ENCODE measurements at places on chromosomes 7 and 10.

GRCh38 chr7:151249034-151249731, 689 bp upstream of the SMARCD3 start:
- peak overlapping the region; percentile 29 for H3K4me3 ChIP-seq
- H3K27me3 ChIP-seq, result peaks cover 66% of the 10 kb centered on the region
- H3K4me1 ChIP-seq, result peaks cover 50% of the 10 kb centered on the region

- H3K4me1 ChIP-seq, result peaks cover 2% of the 10 kb centered on the region
- DNase-seq, result no peak
- H3K4me3 ChIP-seq, result no peak overlapping the region
- no peaks in the 10 kb centered on the region for H3K27me3 ChIP-seq
- peaks cover 22% of the 10 kb centered on the region for H3K36me3 ChIP-seq
- H3K27ac ChIP-seq, result no peak overlapping the region
Observed at GRCh38 chr7:1466524-1467271, 7.4 kb upstream of the MICALL2 start.

DNA sequence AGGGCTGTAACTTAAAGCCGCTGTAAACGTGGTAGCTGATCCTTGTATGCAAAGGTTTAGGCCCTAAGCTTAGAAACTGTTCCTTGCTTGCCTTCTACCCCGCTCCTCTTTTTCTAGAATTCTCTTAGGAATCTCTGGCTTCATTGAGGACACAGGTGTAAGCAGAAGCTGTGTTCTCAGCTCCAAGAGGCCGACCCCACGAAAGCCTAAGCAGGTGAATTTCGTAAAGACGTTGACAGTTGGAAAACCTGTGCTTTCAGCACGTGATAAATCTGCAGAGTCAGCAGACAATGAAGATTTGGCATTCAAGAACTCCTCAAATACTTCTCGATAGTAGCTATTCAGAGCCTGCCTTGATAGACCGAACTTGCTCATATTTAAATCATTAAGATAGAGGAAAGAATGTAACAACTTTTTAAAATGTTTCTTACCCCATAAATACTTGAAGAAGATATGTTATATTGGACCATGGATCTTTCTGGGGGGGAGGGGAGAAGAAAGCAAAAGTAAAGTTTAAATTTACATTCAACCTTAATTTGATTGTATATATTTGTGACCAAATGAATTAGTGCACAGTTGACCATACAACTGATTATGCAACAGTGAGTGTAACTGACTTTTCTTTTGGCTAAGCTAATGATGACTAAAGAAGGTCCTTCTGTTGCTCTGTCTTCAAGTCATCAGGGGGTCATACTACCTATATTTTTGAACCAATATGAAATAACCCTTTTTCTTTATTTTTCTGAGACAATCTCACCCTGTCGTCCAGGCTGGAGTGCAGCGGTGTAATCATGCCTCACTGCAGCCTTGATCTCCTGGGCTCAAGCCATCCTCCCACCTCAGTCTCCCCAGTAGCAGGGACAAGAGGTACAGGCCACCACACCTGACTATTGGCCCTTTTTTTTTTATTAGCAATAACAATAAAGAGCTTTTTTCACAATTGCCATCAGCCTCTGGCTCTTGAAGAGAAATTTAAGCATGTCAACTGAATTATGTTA, 1.2 kb upstream of the GDI2 start:
- H3K4me1 ChIP-seq, result peaks cover 36% of the 10 kb centered on the region
- no peak for DNase-seq
- H3K4me3 ChIP-seq, result peak overlapping the region; percentile 74
- H3K36me3 ChIP-seq, result no peaks in the 10 kb centered on the region
- no peaks in the 10 kb centered on the region for H3K27me3 ChIP-seq

DNA sequence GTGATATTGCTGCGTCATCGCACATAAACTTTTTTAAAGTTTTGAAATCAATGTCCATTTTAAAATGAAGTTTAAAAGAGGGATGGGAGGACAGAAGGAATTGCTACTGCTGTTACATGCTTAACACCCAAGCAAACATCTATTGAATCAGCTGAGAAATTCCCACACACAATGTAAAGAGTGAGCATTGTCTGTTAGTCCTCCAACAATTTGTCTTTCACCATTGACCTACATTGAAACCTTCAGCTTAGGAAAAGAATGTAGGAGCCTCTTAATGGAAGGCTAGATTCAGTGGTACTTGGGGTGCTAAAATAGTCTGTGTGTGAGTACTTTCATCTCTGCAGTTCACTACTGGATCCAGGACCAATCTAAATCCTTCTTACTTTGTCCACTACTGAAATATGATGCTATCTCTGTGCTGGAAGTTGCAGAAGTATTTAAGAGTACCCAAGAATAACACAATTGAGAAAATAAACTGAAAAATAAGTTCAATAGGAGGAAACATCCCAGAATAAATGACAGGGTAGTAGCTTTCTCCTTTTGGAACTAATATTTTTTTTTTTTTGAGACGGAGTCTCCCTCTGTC, 23.8 kb upstream of the FBXW4 start:
- no peaks in the 10 kb centered on the region for H3K4me1 ChIP-seq
- no peak overlapping the region for H3K27ac ChIP-seq
- H3K27me3 ChIP-seq, result no peaks in the 10 kb centered on the region
- DNase-seq, result no peak

GRCh38 chr7:41097501-41097900, 605.4 kb downstream of the INHBA start:
- no peak overlapping the region for H3K27ac ChIP-seq
- H3K27me3 ChIP-seq, result no peaks in the 10 kb centered on the region
- no peak overlapping the region for H3K4me3 ChIP-seq
- no peak for DNase-seq
- no peaks in the 10 kb centered on the region for H3K4me1 ChIP-seq

DNA sequence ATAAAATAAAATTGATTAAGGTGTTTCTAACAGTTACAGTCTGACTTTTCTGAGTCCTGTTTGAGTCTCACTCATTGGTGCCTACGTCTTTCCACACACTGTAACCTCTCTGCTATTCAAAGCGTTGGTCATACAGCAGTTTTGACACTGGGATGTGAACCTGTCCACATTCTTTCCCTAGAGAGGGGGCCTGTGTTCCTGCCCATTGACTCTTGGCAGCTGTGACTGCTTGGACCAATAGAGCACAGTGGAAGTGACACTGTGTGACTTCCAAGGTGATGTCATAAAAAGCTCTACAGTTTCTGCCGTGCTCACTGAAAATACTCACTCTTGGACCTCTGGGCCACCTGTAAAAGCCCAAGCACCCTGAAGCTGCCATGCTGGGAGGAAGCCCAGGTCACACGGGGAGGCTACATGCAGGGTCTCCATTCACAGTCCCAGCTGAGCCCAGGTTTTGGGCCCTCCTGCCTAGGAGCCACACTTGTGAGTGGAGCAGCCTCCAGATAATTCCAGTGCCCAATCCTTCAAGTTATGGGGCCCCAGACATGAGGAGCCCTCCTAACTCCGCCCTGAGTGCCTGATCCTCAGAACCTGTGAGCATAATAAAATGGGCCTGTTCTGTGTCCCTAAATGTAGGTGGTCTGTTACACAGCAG, 704 bp upstream of the ANTXRL start:
- H3K27me3 ChIP-seq, result no peaks in the 10 kb centered on the region
- no peak overlapping the region for H3K27ac ChIP-seq
- no peak overlapping the region for H3K4me3 ChIP-seq
- no peaks in the 10 kb centered on the region for H3K36me3 ChIP-seq
- no peak for DNase-seq
- peaks cover 27% of the 10 kb centered on the region for H3K4me1 ChIP-seq

DNA sequence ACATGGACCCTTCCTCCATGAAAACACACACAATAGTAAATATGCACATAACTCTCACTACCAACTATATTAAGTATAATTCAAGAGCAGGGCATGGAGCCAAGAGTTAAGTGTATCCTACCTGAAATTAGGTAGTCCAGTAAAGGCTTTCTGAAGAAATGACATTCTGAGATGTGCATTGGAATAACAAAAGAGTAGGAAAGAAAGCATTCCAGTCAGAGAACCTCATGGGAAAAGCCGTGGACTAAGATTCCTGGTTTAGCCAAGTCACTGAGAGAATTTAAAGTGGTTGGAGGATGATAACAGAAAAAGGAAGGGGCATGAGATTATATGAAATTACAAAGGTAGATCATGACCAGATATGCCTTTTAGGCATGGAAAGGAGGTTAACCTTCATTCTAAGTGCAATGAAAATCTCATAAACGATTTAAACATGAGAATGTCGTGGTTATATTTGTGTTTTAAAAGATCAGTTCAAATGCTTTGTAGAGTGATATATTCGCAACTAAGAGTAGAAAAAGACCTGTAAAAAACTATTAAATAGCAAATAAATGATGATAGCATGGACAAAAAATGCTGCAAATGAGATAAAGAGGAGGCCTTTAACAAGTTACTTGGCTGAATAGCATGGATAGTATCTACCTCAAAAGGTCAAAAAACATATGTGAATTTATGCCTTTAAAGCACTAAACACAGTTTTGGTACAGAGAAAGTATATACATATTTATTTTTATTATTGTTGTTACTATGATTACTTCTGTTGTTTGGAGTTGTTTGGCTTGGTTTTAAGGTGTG, 767.4 kb upstream of the GHITM start:
- H3K27ac ChIP-seq, result no peak overlapping the region
- H3K4me1 ChIP-seq, result no peaks in the 10 kb centered on the region
- no peak for DNase-seq
- no peaks in the 10 kb centered on the region for H3K27me3 ChIP-seq
- H3K4me3 ChIP-seq, result no peak overlapping the region
- no peaks in the 10 kb centered on the region for H3K36me3 ChIP-seq

DNA sequence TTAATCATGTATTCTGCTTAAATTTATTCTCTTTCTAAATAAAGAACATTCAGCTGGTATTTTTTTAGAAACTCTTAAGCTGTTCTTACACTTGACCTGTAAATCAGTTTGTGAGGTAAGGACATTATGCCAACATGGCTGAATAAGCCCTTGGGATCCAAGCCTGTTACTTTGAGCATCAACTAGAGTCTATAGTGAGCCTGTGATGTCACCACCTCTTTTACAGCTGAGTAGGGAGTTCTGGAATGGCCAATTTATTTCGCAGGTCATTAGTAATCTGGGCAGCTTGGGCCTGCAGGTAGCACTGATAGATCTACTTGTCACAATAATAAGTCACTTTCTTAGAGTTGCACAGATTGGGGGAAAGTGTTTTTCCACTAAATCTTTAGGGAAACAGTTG, 915.2 kb upstream of the MBL2 start:
- no peaks in the 10 kb centered on the region for H3K36me3 ChIP-seq
- H3K27me3 ChIP-seq, result no peaks in the 10 kb centered on the region
- no peak for DNase-seq
- no peak overlapping the region for H3K27ac ChIP-seq
- no peak overlapping the region for H3K4me3 ChIP-seq
- no peaks in the 10 kb centered on the region for H3K4me1 ChIP-seq

DNA sequence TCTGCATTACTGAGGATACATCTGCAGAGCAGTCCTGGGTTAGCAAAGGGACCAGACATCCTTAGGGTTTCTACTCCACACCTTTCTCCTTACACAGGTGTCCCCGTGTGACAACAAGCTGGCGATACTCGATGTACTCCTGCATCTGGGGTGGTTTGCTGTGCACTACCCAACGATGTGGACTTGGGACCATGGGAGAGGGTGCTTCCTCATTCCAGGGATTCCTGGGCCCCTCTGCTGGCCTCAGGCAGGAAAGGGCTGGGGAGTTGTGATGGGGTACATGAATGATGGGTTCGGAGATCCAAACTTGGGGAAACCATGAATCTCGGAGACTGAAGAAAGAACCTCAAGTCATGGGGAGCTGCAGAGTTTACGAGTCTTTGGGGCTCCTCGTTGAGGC, 179.6 kb upstream of the GALNT17 start:
- no peak overlapping the region for H3K4me3 ChIP-seq
- H3K36me3 ChIP-seq, result no peaks in the 10 kb centered on the region
- H3K27ac ChIP-seq, result no peak overlapping the region

DNA sequence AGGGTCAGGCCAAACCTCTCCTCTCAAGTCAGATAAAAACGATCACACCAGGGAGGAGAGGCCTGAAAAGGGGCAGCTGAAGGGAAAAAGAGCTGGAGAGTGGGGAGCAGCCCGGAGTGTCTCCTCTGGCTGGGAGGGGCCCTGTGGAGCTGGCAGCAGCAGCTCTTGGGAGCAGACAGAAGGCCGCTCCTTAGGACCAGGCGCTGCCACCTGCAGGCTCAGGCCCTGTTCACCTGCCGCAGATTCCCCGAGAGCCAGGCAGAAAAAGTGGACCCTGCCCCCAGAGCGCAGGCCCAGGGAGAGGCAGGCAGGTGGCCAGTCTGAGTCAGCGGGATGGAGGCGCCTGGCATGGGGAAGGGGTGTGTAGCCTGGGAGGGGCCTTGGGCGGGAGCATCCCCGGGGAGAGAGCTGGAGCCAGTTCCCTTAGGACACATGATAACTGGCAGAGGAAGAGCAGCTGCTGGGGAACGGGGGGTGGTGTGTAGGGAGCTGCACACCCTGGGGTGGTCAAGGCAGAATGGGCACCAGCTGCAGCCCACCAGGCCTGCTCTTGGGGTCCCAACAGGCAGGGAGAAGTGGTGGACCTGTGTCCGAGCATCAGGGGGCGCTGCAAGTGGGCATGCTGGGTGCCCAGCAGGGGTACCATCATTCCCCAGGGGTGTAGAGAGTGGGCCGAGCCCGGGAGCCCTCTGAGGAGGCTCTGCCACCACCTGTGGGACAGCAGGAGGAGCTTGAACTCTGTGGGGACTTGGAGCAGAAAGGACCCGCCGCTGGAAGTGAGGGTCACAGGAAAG, 177.2 kb upstream of the RHEB start:
- no peaks in the 10 kb centered on the region for H3K27me3 ChIP-seq
- no peaks in the 10 kb centered on the region for H3K4me1 ChIP-seq
- no peak overlapping the region for H3K4me3 ChIP-seq
- peaks cover 2% of the 10 kb centered on the region for H3K36me3 ChIP-seq

GRCh38 chr7:133300088-133300487, 47.2 kb downstream of the EXOC4 start:
- H3K4me3 ChIP-seq, result no peak overlapping the region
- H3K27me3 ChIP-seq, result no peaks in the 10 kb centered on the region
- no peak for DNase-seq
- no peaks in the 10 kb centered on the region for H3K4me1 ChIP-seq

GRCh38 chr7:20412032-20412431, 81.3 kb downstream of the ITGB8 start:
- no peak overlapping the region for H3K27ac ChIP-seq
- H3K4me3 ChIP-seq, result no peak overlapping the region
- DNase-seq, result no peak
- H3K27me3 ChIP-seq, result no peaks in the 10 kb centered on the region
- no peaks in the 10 kb centered on the region for H3K36me3 ChIP-seq

- H3K4me1 ChIP-seq, result no peaks in the 10 kb centered on the region
- no peak overlapping the region for H3K4me3 ChIP-seq
- no peak overlapping the region for H3K27ac ChIP-seq
- DNase-seq, result no peak
- H3K36me3 ChIP-seq, result no peaks in the 10 kb centered on the region
Observed at GRCh38 chr10:22795546-22795945, 81.2 kb upstream of the PIP4K2A start.

- no peaks in the 10 kb centered on the region for H3K27me3 ChIP-seq
- no peaks in the 10 kb centered on the region for H3K4me1 ChIP-seq
- no peak overlapping the region for H3K27ac ChIP-seq
- no peak for DNase-seq
- no peaks in the 10 kb centered on the region for H3K36me3 ChIP-seq
Observed at GRCh38 chr10:93850031-93851015, 43.5 kb upstream of the SLC35G1 start.

- H3K4me3 ChIP-seq, result no peak overlapping the region
- no peak overlapping the region for H3K27ac ChIP-seq
- no peaks in the 10 kb centered on the region for H3K27me3 ChIP-seq
- no peaks in the 10 kb centered on the region for H3K4me1 ChIP-seq
Observed at GRCh38 chr10:124176349-124177179, 83.2 kb upstream of the CHST15 start.

- DNase-seq, result no peak
- peaks cover 6% of the 10 kb centered on the region for H3K27me3 ChIP-seq
- no peaks in the 10 kb centered on the region for H3K36me3 ChIP-seq
- no peaks in the 10 kb centered on the region for H3K4me1 ChIP-seq
- no peak overlapping the region for H3K4me3 ChIP-seq
Observed at GRCh38 chr7:155145477-155146255, 75.5 kb downstream of the HTR5A start.

Data from CD4-positive, alpha-beta T cell (primary cell).